LNCaP clone FGC (cell line): ENCODE measurements at places on chromosomes 1 and 21.
A peak's percentile ranks its signal among the peaks of the same experiment; 100 is the strongest.

GRCh38 chr21:28892199-28893111, 100.2 kb downstream of the LTN1 start:
- DNase-seq, result no peak

DNA sequence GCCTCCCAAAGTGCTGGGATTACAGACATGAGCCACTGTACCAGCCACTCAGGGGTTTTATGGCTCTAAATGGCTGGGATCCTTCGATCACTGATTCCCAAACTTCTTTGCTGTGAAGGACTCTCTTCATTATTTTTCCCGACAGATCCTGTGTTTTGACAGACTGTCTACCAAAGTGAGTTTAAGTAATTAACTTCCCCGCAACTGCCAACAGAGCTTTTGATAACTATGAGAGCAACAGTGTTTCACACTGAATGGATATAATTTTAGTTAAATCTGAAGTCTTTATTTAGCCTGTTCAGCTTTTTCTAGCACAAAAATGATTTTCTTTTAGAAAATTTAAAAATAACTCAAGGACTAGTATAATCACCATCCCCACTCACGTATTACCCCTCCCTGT, 12.6 kb upstream of the RABIF start:
- DNase-seq, result no peak

DNA sequence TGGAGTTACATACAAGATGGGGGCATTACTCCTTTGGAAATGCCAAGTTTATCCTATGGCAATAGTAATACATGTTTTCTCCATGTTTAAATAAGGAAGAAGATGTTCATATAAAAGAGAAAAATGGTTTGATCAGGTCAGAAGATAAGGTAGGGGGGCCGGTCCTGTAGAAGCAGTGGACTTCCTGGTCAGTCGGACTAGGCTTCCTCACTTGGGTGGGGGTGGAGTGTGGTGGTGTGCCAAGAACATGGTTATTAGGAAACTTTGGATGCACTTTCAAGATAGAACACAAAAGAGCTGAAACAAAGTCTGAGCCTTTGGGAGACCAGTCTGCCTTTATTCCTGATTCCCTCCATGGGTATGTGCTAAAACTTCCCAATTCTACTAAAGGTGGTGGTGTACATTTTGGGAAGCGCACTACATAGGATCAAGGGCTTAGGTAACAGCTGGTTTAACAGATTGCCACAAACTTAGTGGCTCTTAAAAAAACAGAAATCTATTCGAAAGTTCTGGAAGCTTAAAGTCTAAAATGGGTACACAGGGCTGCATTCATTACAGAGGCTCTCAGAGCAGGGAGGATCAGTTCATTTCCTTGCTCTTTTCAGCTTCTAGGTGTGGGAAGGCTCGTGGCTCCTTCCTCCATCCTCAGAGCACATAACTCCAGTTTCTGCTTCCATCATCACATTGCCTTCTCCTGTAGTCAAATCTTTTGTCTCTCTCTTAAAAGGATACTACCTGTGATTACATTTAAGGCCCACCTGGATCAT, 64.6 kb downstream of the KDM1A start:
- DNase-seq, result peak; percentile 56

GRCh38 chr1:100585786-100586185, 47.8 kb downstream of the GPR88 start:
- no peak for DNase-seq

DNA sequence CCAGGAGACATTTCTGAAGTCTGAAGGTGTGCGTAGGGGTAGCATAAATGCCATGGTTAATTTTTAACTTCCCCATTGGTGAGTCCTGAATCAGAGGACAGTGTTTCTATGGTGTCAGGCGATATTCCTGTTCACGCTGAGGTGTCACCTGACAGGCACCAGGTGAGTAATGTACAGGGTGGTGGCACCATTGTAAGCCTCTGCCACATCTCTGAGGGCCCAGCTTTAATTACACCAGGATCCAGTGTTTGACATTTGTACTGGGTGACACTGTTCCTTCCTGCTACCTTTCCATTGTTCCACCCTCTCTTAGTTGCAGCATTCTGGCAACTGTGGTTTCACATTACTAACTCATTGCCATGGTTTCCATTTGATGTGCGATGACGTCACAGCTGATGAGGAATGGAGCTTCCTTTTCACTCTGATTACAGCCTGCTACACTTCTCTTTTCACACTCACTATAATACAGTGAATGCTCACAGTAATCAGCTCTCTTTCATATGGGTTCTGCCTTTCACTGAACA, 40.6 kb upstream of the MARK1 start:
- DNase-seq, result no peak

DNA sequence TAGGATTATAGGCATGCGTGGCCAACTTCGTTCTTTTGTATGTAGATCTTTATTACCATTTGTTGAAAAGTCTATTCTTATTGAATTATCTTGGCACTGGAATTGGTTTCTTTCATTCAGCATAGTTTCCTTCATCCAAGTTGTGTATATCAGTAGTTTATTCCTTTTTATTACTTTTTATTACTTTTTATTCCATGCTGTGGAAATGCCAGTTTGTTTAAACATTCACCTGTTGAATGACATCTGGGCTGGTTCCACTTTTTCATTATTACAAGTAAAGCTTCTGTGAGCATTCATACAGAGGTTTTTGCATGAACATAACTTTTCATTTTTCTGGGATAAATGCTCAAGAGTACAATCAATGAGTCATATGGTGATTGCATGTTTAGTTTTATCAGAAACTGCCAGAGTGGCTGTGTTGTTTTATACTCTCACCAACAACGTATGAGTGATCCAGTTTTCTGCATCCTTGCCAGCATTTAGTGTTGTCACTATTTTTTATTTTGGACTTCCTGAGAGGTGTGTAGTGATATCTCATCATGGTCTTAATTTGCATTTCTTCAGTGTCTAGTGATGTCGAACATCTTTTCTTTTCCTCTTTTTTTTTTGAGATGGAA, 28.6 kb downstream of the PTPRU start:
- no peak for DNase-seq

- DNase-seq, result no peak
Measured at GRCh38 chr1:1625824-1626206, 6.2 kb upstream of the MMP23B start.

DNA sequence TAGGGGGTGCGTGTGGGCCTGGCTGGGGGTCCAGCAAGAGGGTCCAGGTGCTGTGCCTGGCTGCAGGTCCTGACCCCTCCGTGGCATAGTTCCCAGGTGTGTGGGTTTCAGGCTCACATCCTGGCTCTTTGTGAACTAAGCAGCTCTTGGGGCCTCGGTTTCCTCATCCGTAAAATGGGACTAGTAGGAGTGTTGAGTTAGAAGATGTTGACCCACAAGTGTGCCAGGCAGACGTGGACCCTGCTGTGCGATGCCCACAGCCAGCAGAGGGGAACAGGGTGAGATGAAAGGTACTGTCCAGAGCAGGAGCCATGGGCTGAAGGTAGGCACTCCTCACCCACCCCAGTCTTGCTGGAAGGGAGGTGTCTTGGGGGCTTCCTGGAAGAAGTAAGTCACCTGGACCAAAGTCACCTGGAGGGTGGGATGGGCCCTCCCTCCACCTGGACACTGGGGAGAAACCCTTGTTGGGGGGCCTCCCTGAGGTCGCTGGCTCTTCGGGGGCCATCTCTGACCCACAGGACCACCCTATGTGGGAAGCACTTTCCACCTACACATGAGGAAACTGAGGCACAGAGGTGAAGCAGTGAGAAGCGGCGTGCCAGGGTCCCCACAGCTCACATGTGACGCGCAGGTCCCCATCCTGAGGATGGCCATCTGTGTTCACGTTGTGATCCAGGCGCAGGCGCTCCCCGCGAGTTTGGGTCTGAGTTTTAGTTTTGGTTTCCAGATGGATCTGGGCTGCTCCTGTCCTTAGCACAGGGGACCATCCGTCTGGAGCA, 1.4 kb downstream of the ARHGEF16 start:
- no peak for DNase-seq

GRCh38 chr1:170407138-170407537, 124.8 kb upstream of the GORAB start:
- DNase-seq, result no peak

GRCh38 chr1:38505944-38506343, 353.6 kb downstream of the RRAGC start:
- no peak for DNase-seq

DNA sequence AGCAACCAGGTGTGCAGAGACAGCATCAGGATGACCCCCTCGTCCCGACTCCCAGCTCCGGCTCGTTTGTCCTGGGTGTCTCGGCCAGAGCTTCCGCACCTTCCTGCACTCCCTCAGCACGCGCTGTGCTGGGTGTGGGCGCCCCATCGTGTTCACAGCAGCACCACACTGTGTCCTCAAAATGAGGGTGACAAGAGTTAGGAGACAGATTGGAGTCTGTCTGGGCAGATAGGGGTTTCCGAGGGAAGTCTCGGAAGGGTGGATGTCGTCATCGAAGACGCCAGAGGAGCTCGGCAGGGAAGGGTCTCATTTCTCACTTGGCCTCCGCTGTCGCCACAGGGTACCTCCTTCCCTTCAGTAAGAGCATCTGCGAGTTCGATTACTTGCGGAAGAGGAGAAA, 4.1 kb downstream of the CCDC27 start:
- no peak for DNase-seq

- DNase-seq, result peak; percentile 90
Measured at GRCh38 chr1:28091043-28091781, 2.8 kb upstream of the EYA3 start.

DNA sequence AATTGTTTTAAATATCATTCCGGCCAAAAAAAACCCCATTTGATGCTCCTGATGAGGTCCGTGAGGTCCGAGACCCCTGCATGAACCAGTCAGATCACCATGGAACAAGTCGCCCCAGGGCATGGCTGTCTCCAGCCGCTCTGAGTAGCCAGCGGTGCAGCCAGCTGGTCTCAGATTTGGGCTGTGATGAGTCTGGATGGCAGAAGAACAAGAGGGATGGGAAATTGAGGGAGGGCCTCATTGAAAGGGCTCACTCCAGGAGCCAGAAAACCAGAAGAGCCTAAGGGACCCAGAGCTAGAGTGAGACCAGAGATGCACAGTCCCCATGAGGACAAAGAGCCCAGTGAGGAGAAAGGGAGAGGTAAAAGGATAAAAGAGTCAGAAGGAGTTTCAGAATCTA, 174.0 kb downstream of the TOMM20 start:
- DNase-seq, result no peak

GRCh38 chr1:73887412-73887811, 310.6 kb downstream of the LRRIQ3 start:
- DNase-seq, result no peak

DNA sequence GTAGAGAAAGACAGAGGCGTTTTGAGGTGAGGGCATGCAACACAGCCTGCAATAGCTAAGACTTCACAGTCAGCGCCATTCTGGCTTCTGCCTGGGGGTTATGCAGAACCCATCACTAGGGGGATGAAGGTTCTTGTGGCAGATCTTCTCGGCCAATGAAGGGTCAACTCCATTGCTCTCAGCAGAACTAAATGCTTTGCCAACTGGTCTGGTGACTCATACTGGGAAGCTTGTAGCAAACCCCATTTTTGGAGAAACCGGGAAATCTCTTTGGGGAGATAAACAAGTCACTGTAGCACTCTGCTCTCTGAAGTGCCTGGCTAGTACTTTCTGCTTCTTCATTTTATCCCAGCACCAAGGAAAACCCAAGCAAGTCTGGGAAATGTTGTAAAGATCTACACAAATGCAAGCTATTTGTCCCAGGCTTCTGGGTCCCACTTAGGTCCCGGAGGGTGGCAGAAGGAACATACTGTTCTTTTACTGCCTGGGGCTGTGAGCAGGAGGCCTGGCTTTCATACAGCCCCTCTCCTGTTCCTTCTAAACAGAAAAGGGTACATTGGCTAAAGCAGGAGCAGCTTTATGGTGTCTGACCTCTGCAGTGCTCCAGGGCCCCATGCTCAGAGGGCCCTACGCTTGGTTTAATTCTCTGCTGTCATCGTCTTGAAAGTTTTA, 28.8 kb downstream of the SHISA4 start:
- DNase-seq, result no peak

GRCh38 chr21:29657240-29657989, 282.4 kb downstream of the GRIK1 start:
- DNase-seq, result no peak

- no peak for DNase-seq
Measured at GRCh38 chr21:33299181-33299752, 25.5 kb upstream of the IFNAR1 start.

DNA sequence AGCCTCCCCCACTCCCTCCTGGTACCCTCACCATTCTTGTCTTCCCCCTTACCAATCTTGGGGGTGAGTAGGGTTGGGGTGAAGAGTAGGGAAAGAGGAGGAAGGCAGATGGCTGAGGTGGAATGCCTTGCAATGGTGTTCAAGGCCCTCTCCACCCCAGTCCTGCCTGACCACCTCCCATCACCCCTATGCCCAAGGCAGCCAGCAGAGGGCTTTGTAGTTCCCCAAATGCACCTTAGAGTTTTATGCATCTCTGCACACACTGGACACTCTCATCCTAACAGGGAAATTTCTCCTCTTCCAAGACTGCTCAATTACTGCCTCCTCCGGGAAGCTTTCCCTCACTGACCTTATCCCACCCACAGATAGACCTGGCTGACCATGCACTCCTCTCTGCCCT, 15.4 kb downstream of the KIF17 start:
- no peak for DNase-seq

GRCh38 chr1:30085811-30086770, 637.3 kb downstream of the MATN1 start:
- DNase-seq, result no peak

GRCh38 chr21:45554477-45555175, 12.4 kb upstream of the SLC19A1 start:
- DNase-seq, result no peak

- no peak for DNase-seq
Measured at GRCh38 chr1:169106921-169107602, 572 bp downstream of the ATP1B1 start.

DNA sequence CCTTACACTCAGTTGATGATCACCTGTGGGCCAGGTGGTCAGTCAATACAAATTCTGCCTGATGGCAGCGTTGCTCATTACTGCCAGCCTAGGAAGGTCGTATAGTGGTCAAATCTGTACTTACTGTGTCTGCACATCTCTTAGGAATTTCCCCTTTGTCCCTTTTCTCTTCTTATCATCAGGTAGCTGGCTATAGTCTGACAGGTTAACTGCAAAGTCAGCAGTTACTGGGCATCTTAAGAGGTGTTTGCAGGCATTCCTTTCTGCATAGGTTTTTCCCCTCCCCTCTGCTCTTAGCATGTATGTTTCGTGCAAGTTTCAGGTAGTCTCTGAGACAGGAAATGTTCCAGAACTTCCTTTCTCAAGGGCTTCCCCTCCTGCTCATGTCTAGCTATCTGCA, 298.7 kb downstream of the LRRIQ3 start:
- DNase-seq, result no peak

DNA sequence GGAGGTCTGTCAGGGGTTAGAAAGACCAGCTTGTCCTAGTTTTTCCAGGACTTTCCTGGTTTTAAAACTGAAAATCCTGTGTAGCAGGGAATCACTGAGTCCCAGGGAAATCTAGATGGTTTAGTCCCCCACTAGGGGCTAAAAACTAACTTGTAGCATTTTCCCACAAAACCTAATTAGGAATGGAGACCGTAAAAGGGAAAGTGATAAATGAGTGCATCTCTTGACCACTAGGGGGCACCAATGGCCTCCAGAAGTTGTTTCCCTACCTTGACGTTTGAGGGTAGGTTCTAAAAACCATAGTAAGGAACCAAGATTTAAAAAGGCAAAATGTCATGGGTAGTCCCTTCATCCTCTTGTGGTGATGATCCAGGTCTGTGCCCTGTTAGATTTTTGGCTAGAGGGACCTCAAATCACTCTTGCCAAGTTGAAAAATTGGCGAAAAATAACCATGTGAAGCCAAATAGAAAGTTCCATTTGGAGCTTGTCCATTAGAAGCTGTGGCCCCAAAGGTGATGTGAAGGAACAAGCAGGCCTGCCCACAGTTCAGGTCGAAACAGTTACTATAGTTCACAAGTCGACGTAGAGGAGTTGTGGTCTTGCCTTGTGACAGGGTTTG, 24.5 kb downstream of the CLIC6 start:
- DNase-seq, result peak; percentile 31

- no peak for DNase-seq
Measured at GRCh38 chr1:2248854-2249558, 20.9 kb downstream of the SKI start.
